ENCODE measurements at places on chromosomes 6 and 20.

- no peak for DNase-seq
Measured at GRCh38 chr6:117653949-117654348, 21.3 kb upstream of the NUS1 start.

DNA sequence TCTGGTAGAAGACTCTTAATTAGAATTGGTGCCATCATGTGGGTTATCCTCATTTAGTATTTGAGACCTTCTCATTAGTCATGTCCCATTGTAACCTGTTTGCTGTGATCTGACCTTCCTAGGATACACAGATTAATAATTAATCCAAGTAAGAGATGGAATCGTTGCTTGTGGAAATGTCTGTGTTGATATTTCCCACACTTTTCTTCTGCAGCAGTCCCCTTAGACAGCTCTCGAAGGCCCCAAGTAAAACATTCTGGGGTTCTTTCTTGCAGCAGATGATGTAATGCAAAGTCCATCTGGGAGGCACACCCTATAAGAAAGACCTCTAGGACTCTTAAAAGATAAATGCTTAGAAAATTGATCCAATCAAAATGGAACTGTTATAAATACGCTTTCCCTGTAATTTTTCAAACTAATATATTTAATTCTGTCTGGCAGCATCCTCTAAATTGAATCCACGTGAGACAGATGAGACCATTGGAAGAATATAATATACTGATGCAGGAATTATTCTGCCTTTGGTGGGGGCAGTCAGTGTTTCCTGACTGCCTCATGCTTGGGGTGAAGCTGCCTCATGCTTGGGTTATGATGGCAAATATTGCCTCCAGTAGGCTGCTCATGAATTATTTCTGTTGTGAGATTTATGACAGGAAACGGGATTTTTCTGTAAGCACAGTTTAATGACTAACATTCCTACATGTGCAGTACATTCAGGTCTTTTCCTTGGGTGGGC is 54.5 kb upstream of the ARMC2 start:
- DNase-seq, result no peak

GRCh38 chr6:147075381-147075780 is 128.8 kb upstream of the STXBP5 start:
- DNase-seq, result no peak

- no peak for DNase-seq
Measured at GRCh38 chr6:109013656-109014305, 80.9 kb downstream of the SESN1 start.

- no peak for DNase-seq
Measured at GRCh38 chr6:163750431-163751031, 336.0 kb downstream of the QKI start.

DNA sequence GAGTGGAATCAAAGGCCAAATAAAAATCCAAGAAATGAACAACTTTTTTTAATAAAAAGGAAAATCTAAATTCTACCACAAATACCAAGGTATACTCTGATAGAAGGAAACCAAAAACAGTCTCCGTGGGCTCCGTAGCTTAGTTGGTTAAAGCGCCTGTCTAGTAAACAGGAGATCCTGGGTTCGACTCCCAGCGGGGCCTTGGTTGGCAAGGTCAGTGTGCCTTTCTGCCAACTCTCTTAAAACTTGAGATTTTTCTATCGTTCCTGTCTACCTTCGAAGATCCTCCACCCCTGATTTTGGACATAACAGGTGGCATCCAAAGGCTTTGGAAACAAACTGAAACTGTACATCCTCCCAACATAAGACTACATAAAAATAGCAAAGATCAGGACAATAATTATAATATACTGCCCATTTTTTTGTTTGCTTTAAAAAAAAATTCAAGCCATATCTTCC is 197.9 kb downstream of the TRIM27 start:
- DNase-seq, result peak; percentile 81

- DNase-seq, result no peak
Measured at GRCh38 chr6:41759106-41759904, 12.1 kb upstream of the PGC start.

GRCh38 chr20:4117158-4117740 is 101.9 kb upstream of the RNF24 start:
- no peak for DNase-seq

DNA sequence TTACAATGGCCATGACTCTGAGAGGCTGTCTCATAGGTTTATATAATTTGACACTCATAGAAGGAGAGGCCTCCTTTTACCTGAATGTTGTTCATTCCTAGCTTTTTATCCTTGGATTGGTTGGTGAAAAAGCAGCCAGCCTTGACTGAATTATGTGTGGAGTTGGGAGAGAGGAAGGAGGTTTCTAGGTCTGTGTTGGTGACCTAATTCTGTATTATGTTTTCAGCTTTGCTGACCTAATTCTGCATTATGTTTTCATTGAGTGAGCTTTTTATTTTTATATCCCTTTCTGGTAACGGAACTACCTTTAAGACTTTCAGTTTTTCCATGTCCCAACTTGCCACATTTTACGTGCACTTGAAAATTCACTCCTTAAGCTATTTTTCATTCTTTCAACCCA is 59.1 kb upstream of the RNF144B start:
- no peak for DNase-seq

DNA sequence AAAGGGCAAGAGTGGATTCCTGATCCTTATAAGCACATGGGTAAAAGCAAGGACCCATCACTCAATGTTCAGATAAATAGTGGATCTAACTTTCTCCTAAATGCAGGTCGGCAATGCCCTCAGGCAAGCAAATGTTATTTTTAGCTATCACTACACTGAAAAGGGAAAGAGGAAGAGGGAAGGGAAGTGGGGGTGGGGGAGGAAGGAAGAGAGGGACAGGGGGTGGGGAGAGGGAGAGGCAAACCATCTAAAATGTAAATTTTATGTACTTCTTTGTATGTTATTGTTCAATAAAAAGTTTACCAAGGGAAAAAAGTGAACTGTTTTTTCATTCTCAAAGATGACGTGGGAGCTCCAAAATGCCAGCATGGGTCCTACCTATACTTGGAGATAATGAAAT is 44.2 kb downstream of the CHD6 start:
- no peak for DNase-seq

GRCh38 chr6:71294121-71294523 is 5.5 kb downstream of the OGFRL1 start:
- DNase-seq, result no peak

- DNase-seq, result no peak
Measured at GRCh38 chr20:48142516-48142773, 357.2 kb upstream of the SULF2 start.

GRCh38 chr20:25076731-25077609 is 5.0 kb downstream of the VSX1 start:
- peak; percentile 49 for DNase-seq

DNA sequence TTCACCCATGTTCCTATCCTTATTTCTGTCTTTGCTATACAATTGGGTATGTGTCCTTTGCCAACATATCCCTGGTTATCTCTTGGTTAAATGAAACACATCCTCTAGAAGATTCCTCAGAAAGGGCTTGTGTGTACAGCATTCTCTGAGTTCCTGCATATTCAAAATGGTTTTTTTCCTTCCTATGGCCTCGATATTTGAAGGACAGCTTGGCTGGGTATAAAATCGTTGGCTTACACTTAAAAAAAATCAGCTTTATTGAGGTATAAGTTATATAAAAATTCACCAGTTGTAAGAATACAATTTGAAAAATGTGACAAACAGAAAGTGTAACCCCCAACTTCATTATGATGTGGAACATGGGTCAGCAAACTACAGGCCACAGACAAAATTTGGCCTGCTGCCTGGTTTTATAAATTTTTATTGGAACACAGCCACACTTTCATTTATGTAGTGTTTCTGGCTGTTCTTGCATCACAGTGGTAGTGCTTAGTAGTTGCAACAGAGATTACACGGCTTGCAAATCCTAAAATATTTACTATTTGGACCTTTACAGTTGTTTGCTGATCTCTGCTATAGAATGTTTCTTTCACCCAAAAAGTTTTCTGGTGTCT is 16.7 kb downstream of the PCMT1 start:
- no peak for DNase-seq
